ENCODE measurements at places on chromosomes 12 and 14. TPM values are rescaled to one million over a fixed set of nuclear protein-coding genes. Genes with fewer than 3 reads are reported as not detected.

GRCh38 chr12:126856958-126857357 lies 1410.0 kb upstream of the TMEM132C start:
- no peak for DNase-seq

GRCh38 chr12:122097927-122098756 lies 19.6 kb downstream of the MLXIP start:
- no peak for DNase-seq

DNA sequence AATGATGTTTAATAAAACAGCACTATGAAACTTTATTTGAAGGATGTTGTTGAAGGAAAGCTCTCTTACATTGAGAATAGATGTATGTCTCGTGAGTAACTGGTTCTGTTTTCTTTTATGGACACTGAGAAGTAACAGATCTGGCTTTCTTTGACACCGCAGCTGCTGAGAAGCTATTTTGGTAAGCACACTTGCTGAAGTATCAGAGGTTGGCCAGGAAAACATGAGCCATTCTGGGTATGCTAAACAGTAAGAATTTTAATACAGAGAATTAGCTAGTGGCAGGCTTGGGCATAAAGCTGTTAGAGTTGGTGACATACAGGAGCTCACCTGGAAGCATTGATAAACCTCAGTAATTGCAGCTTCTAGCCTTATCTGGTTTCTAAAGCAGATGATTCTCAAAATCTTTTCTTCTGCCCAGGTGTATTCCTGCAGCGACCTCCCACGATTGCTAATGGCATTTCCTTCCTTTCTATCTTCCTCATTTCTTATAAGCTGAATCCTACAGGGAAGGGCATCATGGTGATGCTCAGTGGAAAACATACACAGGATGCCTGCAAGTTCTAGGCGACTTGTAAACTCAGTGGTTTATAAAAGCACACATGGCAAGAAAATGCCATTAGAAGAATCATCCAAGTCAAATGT lies 291.6 kb upstream of the SLC16A7 start:
- no peak for DNase-seq

GRCh38 chr12:60834806-60835205 lies 1239.0 kb downstream of the SLC16A7 start:
- no peak for DNase-seq

DNA sequence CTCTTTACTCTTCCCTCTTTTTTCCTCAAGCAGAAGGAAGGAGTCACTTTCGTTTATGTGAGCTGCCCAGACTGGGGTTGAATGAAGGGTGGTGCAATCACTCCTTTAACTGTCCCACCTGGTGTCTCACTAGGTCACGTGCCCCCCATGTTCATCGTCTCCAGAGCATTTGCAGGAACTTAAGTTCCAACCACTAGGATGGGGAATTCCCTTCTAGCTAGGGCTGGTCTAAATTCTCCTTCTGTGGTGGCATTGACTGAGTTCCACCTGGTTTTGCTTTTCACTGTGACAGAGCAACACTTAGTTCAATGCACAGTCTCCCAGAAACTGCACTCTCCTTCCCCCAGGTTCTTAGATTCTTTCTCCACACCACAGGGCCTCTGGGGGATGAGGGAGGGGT lies 9.5 kb downstream of the FANCM start:
- no peak for DNase-seq

- DNase-seq = no peak
Observed at GRCh38 chr14:22613736-22614239, 15.7 kb downstream of the ABHD4 start.

DNA sequence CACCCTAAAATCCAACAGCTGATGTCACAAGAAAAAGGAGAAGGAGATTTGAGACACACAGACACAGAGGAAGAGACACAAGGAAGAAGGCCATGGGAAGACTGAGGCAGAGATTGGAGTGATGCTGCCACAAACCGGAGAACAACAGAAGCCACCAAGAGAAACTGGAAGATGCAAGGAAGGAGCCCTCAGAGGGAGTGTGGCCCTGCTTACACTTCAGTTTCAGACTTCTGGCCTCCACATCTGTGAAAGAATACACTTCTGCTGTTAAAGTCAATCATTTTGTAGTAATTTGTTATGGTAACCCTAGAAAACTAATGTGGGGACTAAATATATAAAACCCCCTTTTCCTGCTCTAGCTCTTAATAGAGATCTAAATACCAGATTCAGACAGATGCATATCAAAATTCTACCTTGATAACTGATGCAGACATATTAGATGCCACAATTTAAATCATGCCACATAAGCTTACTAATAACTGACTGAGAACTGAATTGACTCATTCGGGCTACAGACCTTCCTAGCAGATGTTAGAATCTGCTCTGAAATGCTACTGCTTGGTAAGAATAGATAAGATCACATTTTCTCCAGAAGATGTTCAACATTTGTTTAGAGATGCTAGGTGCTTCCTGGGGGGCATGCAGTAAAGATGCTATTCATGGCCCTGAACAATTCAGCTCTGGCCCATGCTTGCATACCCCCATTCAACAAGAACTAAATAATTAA lies 113.1 kb upstream of the CCND2 start:
- no peak for DNase-seq

GRCh38 chr12:23950210-23950774 lies 822 bp upstream of the SOX5 start:
- no peak for DNase-seq

- DNase-seq = no peak
Observed at GRCh38 chr12:130577351-130577750, 138.7 kb downstream of the RIMBP2 start.

The SYT1 gene
- total RNA-seq = 0.72 TPM

The TGFB3 gene
- 30.4 TPM for total RNA-seq

The MON2 gene
- 77.3 TPM for total RNA-seq

The CCT2 gene
- total RNA-seq = 148 TPM
